SW480 (cell line): ENCODE measurements at places on chromosomes 11 and 22.

GRCh38 chr11:35458846-35459245 is 39.5 kb upstream of the SLC1A2 start:
- peak; percentile 8 for DNase-seq

DNA sequence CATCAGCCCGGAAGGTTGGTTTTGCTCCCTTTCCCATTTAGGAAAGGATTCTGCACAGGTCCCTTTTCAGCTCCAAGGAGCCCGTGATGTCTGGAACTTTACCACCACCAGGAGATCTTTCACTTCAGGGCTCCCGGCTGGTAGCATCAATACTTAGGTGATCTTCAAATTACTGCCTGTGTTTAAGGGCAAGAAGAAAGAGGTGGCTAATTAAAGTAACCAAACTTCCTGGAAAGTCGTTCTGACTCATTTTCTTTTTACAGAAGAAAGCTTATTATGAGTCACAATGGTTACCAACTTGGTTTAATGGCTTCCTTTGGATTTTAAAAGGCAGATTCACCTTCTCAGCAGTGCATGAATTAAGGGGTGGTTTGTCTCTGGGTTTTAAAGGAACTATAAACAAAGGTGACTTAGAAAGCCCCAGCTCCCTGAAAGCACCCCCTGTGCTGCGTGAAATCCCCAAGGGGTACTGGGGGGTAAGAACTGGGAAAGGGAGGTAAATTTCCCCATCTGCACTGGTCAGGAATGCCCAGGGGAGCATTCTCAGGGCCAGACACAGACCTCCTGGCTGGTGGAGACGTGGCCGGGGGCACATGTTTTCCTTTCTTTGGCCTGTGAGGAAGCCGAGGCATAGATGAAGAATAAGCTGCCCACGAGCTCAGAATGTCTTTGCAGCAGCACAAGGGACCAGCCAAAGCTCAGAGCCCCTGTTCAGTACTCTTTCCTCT is 8.8 kb downstream of the POU2F3 start:
- DNase-seq = peak; percentile 51

GRCh38 chr22:22045571-22046335 is 63.2 kb upstream of the TOP3B start:
- DNase-seq = no peak

GRCh38 chr22:37561212-37562048 is 1.1 kb downstream of the CDC42EP1 start:
- DNase-seq = peak; percentile 81

DNA sequence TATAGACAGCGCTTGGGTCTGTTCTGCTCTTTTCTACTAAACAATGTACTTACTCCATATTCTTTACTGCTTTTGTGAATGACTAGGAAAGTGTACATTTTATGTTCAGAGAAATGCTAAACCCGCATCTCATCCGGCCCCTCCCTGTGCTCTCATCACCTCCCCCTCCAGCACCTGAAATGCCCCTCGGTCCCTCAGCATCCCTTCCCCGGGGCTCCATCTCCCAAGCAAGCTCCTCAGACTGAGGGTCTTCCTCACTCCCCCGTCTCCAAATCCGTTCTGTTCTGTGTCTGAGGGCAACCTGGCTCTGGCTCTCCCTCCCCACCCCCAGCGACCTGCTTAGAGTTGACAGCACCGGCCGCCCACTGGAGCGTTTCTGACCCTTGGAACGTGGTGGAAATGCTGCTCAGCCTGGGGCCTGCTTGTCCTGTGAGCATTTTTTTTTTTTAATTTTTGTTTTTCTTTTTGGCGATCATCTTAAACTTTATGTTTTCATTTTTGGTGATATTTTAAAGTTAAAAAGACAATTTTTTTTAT is 1.4 kb downstream of the SELENOO start:
- no peak for DNase-seq
